ENCODE measurements at places on chromosomes 1 and 21. TPM values are rescaled to one million over a fixed set of nuclear protein-coding genes. Genes with fewer than 3 reads are reported as not detected.

Gene FAM151A
- total RNA-seq = not detected

Gene SAMD13
- total RNA-seq = 0.97 TPM

Gene SLC16A4
- total RNA-seq = 57.1 TPM

Gene SYDE2
- total RNA-seq = 8.6 TPM

Gene WNT2B
- total RNA-seq = 1.2 TPM

Gene ANGPTL3
- total RNA-seq = 0.11 TPM

Gene GTF2B
- total RNA-seq = 36.8 TPM

Gene OLIG2
- total RNA-seq = not detected

Gene TPTE
- total RNA-seq = not detected

Gene DPH5
- 52.1 TPM for total RNA-seq

Gene RER1
- 112 TPM for total RNA-seq

Gene SSR2
- 533 TPM for total RNA-seq

Gene KRTAP10-2
- not detected for total RNA-seq

Gene PPM1J
- total RNA-seq = 0.65 TPM

Gene FAM78B
- total RNA-seq = 0.32 TPM

Gene SYNJ1
- 42.6 TPM for total RNA-seq

Gene TRIM33
- 33.4 TPM for total RNA-seq

Gene HIVEP3
- total RNA-seq = 1.0 TPM

Gene FCGR3B
- total RNA-seq = not detected
